ENCODE measurements at places on chromosomes 4 and X. TPM values are rescaled to one million over a fixed set of nuclear protein-coding genes. Genes with fewer than 3 reads are reported as not detected.

The F9 gene
- not detected for polyA plus RNA-seq

- DNase-seq: no peak
Observed at GRCh38 chr4:41015016-41015675, 199.2 kb downstream of the APBB2 start.

DNA sequence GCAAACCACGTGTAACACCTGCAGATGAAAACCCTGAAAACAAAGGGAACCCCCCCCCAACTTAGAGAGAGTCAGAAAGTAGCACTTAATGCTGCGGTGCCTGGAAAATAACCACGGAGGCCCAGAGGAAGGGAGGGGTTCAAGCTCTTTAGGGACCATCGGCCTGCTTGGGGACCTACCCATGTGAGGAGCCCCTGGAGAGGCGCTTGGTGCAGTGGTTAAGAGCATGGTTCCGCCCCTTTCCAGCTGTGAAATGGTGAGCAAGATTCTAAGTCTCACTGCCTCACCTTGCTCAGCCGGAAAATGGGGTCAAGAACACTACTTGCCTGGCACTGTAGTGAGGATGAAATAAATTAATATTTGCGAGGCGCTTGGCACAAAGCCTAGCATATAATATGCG, 13.8 kb downstream of the SLC25A5 start:
- DNase-seq: no peak

The RHOH gene
- polyA plus RNA-seq: 3.1 TPM

GRCh38 chr4:8045909-8046308, 106.2 kb upstream of the AFAP1 start:
- DNase-seq: no peak

GRCh38 chr4:74934016-74934831, 1.3 kb downstream of the PARM1 start:
- DNase-seq: no peak

The IL9R gene
- polyA plus RNA-seq: 0.48 TPM

- DNase-seq: no peak
Observed at GRCh38 chr4:30929649-30930048, 209.5 kb downstream of the PCDH7 start.

DNA sequence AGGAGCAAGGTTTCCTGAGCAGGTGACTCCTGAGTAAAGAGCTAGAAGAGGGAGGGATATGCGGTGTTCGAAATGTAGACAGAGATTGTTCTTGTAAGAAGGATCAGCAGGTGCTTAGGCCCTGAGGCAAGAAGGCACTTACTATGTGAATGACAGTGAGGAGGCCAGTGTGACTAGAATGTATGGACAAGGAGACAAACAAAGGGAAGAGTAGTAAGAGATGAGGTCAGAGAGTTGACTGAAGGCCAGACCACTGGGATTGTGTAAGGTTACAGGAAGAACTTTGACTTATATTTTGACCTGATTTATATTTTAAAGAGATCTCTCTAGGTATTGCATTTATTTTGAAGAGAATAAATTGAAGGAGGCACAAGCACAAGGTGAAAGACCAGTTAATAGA, 118.4 kb upstream of the ENPEP start:
- DNase-seq: peak; percentile 50

The GPRASP2 gene
- 19.3 TPM for polyA plus RNA-seq

- no peak for DNase-seq
Observed at GRCh38 chrX:153433781-153434285, 12.0 kb downstream of the TREX2 start.

- DNase-seq: no peak
Observed at GRCh38 chr4:23058165-23058776, 365.5 kb downstream of the GBA3 start.

DNA sequence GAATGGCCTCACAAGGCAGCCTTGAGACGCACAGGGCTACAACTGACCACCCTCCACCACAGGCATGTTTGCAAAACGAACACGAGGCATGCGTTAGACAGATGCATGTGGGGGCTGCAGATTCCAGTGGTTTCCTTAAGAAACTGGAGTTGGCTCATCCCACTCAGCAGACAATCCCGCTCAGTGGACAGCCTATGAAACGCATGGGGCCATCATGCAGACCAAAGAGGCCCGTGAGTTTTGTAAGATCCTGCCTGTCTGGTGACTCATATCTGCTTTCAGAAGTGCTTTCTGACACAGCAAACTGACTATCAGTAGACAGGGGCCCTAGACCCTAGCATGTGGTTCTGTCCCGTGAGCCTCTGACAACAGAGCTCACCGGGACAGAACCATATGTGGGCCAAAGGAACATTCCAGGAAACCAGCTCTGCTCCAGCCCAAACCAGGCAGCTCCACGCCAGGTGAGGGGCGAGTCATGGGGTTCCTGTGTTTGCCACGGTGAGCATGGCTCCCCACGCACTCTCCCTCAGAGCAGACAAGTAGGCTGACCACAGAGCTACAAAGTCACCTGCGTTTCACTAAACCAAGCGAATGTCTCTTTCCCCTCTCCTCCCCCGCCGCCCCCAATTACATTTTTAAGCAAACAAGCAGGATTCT, 74.4 kb downstream of the MTMR1 start:
- DNase-seq: no peak

The ASB11 gene
- polyA plus RNA-seq: 0.03 TPM

The NEUROG2 gene
- polyA plus RNA-seq: not detected

DNA sequence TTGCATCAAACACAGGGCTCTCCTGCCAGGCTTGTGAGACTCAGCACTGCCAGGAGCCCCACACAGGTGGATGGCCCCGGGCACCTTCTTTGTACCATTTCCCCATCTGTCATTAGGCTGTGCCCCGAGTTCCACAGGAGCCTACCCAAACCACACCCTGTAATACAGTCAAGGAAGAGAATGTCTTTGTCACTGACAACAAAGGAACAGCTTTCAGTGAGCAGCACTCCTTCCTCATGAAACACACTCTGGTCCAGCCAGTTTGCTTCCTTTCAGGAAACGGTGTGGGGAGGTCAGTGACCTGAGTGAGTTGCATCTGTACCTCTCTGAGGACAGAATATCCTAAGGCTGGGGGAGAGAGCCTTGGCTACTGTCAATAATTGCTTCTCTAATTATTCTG, 53.7 kb downstream of the LNX1 start:
- no peak for DNase-seq

GRCh38 chrX:134711135-134711921, 53.1 kb upstream of the PLAC1 start:
- DNase-seq: no peak

GRCh38 chr4:180542445-180543100, 1700.6 kb upstream of the TENM3 start:
- no peak for DNase-seq

- no peak for DNase-seq
Observed at GRCh38 chr4:41456559-41457101, 81.3 kb upstream of the LIMCH1 start.

GRCh38 chr4:133102612-133103409, 46.3 kb upstream of the PCDH10 start:
- DNase-seq: no peak

The COX7B2 gene
- not detected for polyA plus RNA-seq

- no peak for DNase-seq
Observed at GRCh38 chr4:167715176-167715575, 377.2 kb upstream of the ANXA10 start.

- no peak for DNase-seq
Observed at GRCh38 chrX:21166272-21166982, 207.8 kb upstream of the CNKSR2 start.

DNA sequence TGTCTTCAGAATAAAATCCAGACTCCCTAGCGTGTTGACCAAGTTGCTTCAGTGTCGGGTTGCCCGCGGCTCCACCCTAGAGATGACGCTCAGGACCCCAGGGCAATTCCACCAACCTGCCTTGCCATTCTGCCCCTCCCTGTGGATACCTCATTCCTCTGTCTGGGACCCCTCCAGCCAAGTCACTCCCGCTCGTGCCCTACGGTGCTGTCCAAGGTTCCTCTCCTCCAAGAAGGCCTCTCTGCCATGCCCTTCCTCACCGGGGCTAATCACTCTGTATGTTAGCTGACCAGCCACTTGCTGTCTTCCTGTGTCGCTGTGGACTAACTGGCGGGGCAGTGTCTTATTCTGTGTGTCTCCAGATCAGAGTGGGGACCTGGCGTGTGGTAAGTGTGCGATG, 46.6 kb downstream of the TENM3 start:
- DNase-seq: no peak

- no peak for DNase-seq
Observed at GRCh38 chr4:110091434-110092140, 106.8 kb downstream of the ELOVL6 start.

GRCh38 chr4:25710637-25711036, 55.0 kb downstream of the SLC34A2 start:
- DNase-seq: no peak

DNA sequence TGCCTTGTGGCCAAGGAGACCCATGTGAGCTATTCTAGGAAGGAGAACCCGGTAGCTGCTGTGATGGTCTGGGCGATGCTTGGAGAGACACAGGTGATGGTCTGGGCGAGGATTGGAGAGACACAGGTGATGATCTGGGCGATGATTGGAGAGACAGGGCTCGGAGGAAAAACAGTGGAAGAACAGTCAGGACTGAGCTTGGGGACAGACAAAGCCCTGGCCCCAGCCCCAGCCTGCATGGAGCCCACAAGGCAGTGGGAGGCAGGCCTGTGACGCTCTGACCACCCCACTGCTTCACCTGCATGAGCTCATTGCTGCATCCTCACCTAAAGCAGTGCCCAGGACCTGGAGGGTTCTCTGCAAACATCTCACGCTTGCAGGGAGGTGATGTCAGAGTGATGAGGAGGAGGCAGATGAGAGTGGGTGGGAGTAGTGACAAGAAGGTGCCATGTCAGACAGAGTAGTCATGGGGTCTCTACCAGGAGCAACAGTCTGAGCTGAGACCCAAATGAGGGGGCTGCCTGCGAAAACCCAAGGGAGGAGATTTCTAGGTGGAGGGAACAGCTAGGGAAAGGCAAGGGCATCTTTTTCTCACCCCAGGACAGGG, 35.9 kb upstream of the PSAPL1 start:
- no peak for DNase-seq

DNA sequence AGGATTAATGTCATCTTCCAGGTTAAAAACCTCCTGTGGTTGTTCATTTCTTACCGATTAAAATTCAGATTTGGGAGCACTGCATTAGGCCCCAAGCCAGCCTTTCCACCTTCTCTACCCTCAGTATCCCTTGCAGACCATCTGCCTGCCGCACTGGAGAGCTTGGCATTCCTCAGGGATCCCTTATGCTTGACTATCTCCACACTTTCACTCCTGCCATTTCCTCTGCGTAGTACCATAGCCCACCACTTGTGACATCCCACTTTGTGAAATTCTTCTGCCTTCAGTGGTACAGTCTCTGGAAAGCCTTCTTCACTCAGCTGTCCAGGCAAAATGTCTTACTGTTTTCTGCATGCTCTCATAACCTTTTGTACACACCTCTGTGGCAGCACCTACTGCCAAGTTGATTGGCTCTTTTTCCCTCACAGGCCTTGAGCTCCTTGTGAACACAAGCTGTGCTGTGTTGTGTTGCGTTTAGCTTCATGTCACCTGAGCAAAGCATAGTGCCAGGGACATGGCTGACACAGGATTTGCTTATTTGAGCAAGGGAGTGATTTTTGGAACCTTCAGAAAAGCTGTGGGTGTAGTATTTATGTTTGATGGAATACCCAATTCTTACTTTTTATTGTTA, 156.4 kb downstream of the ARX start:
- DNase-seq: no peak

The FRMPD3 gene
- polyA plus RNA-seq: 0.30 TPM

DNA sequence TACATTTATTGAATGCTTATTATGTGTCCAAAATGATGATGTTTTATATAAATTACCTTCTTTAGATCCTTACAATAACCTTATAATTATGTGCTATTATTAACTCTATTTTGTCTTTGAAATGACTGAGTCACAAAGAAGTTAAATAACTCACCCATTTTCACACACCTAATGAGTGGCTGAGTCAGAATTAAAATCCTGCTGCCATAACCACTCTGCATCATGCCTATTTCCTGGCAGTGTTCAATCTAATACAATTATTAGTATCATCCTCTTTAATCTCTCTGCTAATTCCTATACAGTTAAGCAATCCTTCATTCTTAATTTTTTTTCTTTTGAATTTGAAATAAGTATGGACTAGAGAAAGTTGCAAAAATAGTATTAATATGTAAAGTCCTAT, 342.9 kb downstream of the CFAP299 start:
- no peak for DNase-seq

GRCh38 chrX:15908603-15909290, 54.1 kb upstream of the AP1S2 start:
- DNase-seq: no peak

- no peak for DNase-seq
Observed at GRCh38 chr4:99013402-99013843, 17.9 kb downstream of the METAP1 start.

DNA sequence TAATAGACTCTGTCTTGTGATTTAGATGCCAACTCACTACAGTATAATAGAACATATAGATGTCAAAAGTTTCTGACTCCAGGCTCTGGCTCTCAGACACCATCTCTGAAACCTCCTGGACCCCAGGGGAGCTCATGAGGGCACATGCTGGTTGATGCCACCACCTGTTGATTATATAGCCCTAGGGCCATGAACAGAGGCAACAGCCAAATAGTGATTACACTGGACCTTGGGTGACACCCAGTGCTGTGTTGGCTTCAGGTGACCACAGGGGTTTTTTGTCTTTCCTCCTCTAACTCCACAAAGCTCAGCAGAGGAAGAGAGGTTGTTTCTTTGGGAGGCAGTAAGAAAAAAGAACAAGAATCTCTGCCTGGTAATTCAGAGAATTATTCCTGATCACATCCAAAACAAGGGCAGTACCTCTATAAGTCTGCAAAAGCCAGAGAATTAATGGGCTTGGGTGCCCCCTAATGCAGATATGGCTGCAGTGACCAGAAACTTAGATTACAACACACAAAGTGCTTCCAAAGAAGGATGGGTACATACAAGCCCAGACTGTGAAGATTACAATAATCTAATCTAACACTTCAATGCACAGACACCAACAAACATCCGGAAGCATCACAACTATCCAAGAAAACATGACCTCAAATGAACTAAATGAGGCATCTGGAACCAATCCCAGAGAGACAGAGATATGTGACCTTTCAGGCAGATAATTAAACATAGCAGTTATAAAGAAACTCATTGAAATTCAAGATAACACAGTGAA, 1920.6 kb downstream of the ARAP2 start:
- no peak for DNase-seq

DNA sequence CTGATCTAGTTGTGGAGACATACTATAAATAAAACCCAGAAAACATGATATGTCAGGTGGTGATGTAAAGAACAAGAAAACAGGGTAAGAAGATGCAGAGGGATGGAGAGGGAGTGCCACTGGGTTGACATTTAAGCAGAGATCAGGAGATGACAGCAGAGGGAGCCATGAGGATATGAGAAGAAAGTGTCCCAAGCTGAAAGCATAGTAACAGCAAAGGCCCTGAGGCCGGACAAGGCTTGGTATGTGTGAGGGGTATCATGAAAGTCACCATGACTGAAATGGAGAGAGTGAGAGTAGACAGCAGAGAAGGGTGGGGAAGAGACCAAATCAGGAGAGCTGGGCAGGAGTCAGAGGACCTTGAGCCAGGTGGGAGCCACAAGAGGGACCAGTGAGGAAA, 3.4 kb downstream of the GPKOW start:
- no peak for DNase-seq

Data from large intestine (tissue), 12 donors.